Forelimb muscle (tissue), 1 donor: ENCODE measurements at places on chromosomes 5 and 9.
A peak's percentile ranks its signal among the peaks of the same experiment; 100 is the strongest.

DNA sequence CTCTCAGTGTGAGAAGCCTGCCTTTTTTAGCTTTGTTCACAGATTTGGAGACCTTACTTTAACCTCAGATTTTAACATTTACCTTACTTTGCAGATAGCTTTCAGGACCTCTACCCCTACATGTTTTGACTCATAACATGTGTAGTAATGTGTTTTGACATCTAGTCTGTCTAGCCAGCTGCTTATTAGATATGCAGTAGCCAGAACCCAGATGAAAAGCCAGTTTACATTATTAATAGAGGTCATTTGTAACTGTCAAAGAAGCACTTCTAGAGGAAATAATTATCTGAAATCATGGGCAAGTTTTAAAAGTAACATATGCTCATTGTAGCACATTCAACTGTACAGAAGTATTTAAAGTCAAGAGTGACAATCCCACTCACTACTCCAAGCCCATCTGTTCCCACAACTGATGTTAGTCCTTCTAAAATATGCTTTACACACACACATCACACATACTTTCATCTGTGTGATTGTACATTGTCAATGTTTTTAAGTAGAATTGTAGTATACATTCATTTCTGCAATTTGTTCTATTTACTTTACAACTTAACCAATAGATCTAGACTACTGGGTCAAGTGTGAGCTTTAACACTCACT lies 71.8 kb upstream of the NIPAL4 start:
- no peak for DNase-seq

DNA sequence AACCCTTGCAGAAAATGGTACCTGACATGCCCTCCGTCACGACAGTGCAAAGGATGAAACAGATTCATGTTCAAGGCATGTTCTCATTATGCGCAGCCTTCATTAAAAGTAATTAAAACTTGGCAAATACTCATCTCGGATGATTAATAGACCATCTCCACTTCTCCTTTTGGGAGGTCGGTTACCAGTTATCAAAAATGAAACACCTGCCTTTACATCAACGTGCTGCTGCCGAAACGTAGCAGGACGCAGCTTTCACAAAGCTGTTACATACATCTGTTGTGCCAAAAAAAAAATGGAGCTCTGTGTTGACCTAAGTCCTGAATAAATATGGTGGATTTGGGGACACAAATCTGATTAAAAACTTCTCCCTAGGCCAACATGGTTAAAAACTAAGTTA lies 75.7 kb downstream of the PTCH1 start:
- DNase-seq = no peak

DNA sequence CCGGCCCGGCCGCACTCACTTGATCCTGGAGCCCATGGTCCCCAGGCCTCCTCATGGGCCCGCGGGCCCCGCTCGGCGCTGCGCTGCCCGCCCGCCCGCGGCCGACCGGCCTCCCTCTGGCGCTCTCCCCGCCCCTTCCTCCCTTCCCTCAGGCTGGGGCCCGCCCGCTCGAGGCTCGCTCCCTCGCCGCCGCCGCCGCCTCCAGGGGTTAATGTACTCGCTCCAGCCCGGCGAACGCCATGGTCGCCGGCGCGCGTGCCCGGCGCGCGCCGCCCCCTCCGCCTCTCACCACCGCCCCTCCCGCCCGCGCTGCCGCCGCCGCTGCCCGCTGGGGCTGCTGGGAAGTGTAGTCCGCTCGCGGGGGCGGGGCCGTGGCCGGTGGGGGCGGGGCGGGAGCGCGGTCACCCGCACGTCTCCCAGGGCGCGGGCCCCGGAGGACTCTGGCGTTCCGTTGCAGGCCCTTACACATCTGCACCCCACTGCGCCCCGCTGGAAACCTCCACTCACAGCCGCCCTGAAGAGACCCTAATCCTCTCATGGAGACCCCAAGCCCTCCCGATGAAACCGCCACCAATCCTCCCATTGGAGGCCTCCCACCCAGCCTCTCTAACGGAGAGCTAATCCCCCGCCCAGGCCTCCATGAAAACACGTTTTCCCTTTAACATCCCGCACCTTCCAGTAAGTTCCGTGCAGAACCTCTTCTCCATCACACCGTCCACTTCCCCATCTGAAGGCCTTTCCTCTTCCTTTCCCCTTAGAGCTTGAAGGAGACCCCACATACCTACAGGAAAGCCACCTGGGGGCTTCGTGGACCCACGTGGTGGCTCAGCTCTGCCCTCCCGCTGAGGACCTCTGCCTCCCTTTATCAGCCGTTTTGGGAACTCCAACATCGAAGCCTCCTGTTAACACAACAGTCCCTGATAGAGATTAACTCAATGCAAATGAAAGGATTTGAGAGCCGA lies at the start of gene DENND1A:
Gene DENND1A, minus strand, starts transcription at position 257 of the 962 bp plus-strand sequence. Its CDS starts 221 bp downstream, at position 36.
- peak; percentile 68 for DNase-seq

- DNase-seq = no peak
Observed at GRCh38 chr5:139494832-139495231, 12.3 kb upstream of the STING1 start.

DNA sequence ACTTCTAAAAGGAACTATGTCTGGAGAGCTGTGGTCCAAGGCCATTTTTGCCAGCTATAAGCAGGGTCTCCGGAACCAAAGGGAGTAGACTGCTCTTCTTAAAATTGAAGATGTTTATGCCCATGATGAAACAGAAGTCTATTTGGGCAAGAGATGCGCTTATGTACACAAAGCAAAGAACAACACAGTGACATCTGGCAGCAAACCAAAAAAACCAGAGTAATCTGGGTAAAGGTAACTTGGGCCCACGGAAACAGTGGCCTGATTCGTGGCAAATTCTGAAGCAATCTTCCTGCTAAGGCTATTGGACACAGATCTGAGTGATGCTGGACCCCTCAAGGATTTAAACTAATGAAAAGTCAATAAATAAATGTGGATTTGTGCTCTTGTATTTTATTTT lies 29.7 kb upstream of the GLDC start:
- DNase-seq = no peak

- DNase-seq = no peak
Observed at GRCh38 chr5:41414598-41414997, 95.8 kb downstream of the PLCXD3 start.
